ENCODE measurements at places on chromosomes 7 and 10.

- no peak for DNase-seq
Measured at GRCh38 chr7:131527456-131527855, 29.0 kb downstream of the PODXL start.

GRCh38 chr7:191981-192649 is at the start of gene FAM20C:
FAM20C (plus strand) TSS chr7:192571; CDS start chr7:193200, 629 bp downstream.
- DNase-seq: peak; percentile 11

DNA sequence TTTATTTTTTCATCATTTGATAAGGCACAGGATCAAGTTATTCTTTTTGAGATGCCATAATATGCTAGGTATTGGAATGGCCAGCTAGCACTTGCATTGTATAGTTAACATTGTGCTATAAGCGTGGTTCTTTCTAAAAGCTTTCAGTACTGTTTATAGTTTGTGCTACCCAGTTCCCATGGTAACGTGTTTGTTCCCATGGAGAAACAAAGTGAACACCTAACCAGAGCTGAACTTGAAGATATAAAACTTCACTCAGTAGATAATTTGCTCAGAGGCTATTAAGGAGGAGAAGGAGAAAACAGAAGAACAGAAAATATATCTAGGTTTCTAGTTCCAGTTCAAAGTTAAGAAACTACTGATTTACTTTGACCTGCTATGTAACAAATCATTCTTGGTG is 23.6 kb upstream of the ITGB8 start:
- DNase-seq: no peak

DNA sequence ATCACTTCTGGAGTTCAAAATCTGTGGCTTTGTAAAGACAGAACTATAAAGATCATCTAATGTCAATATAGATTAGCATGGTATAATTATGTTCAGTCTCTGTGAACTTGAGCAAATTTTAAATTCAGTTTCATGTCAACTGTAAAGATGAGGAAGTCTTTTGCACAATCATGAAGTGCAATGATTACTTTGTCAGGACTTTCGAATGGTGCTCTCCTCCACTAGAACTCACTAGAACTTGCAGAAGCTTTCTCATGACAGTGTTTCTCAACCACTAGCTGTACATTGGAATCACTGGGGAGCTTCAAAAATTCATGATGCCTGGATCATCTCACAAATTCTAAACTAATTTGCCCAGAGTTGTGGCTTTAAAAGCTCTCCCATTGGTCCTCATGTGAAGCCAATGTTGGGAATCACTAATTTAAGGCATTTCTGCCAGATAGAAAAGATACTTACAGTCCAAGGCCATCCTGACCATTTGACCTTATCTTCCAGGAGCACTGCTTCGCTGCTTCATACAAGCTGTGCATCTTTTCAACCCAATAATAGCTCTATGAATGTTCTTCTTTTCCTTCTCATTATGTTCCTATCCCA is 12.9 kb downstream of the OR2AE1 start:
- no peak for DNase-seq

- no peak for DNase-seq
Measured at GRCh38 chr7:147478796-147479195, 1111.8 kb upstream of the C7orf33 start.

DNA sequence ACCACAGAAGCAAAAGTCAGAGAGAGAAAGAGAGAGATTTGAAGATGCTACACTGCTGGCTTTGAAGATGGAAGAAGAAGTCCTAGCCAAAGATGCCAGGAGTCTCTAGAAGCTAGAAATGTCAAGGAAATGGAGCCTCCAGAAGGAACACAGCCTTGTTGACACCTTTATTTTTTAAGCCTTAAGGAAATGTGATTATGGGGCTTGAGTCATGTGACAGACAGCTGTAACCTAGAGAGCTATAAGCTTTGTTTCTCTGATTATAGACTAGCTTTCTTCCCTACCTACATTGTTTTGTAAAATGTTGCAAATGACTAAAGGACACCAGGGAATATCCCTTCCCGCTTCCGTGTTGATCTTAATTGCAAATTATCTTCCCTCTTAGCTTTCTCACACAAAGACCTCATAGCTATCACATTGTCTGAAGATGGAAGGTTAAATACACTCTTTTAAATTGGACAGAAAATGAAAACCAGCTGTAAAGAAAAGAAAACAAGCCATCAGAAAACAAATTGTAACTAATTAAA is 199.9 kb downstream of the ARHGAP12 start:
- DNase-seq: no peak

- no peak for DNase-seq
Measured at GRCh38 chr10:24853661-24854060, 98.7 kb downstream of the PRTFDC1 start.

GRCh38 chr10:92989250-92989649 is 71.3 kb upstream of the CYP26C1 start:
- DNase-seq: no peak

DNA sequence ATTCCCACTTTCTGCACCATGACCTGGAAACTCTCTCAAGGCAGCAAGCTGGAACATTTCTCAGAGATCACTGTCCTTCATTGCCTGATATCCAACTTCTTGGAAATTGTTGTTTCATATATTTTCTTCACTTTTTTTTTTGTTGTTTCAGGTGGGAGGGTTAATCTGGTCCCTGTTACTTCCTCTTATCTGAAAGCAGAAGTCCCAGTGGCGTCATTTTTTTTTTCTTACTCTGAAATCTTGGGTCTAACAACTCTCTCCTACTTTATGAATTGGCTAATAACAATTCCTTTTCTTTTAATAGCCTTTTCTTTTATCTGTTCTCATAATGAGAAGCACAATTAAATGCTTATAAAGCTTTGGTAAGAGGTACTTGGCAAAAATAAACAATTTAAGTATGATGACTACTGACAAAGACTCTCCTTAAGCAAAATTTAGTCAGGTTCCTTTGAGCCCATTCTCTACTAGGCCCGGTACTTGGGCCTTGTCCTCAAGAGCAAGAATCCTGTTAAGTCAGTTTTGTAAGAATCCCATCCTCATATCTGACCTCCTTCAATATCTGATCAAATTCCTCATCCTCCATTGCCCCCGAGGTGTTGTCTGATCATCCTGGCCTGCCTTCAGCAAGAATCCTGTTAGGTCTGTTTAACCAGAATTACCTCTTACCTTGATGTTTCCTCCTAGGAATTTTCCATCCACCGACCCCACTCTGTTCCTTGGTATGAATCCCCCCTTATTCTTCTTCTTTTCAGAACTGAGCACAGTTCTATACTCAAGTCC is 11.5 kb upstream of the CC2D2B start:
- DNase-seq: no peak

GRCh38 chr10:128147669-128148068 is 21.4 kb upstream of the MKI67 start:
- DNase-seq: no peak

DNA sequence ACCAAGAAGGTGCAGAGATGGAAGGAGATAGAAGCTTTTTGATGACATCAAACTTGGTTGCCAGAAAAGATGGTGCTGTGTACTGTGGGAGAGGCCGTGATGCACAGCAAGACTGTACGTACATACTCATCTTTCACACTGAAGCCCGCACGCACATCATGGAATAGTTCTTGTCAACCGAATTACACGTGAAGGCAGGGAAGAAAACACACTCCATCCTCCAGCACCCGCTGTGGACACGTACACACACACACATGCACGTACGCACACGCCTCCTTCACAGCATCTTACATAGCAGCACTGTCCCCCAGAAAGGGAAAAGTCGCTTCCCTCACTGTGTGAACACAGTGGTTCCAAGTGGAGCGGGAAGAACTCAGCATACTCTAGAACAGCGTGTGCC is 54.5 kb upstream of the DDC start:
- DNase-seq: no peak

DNA sequence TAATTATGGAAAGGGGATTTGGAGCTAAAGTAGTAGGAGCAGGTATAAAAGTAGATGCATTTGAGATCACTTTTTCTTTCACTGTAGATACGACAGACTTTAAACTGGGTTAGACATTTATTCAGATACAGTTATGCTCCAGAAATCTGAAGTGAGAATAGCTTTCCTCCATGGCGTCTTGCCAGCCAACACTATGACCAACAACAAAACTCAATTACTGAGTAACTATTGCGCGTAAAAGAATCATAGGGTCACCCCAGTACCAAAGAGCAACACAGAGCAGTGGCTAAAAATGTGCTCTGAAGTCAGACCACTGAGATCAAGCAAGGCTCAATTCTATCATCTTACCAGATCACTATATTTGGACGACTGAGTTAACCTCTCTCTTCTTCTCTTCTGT is 262.5 kb upstream of the SORCS1 start:
- DNase-seq: no peak

DNA sequence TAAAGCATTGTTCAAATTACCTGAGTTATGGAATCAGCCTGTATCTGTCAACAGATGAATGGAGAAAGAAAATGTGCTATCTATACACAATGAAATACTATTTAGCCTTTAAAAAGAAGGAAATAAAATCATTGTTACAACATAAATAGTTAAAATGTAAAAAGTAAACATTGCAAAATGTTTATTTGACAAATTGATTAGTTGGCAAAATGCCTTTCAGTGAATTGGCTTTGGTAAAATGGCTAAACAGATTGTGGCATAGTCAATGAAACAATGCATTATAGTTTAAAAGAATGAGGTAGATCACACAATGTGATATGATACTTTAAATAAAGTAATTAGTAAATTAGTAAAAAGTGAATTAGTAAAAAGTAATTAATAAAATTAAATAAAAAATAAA is 204.8 kb upstream of the MAGI2 start:
- DNase-seq: no peak

DNA sequence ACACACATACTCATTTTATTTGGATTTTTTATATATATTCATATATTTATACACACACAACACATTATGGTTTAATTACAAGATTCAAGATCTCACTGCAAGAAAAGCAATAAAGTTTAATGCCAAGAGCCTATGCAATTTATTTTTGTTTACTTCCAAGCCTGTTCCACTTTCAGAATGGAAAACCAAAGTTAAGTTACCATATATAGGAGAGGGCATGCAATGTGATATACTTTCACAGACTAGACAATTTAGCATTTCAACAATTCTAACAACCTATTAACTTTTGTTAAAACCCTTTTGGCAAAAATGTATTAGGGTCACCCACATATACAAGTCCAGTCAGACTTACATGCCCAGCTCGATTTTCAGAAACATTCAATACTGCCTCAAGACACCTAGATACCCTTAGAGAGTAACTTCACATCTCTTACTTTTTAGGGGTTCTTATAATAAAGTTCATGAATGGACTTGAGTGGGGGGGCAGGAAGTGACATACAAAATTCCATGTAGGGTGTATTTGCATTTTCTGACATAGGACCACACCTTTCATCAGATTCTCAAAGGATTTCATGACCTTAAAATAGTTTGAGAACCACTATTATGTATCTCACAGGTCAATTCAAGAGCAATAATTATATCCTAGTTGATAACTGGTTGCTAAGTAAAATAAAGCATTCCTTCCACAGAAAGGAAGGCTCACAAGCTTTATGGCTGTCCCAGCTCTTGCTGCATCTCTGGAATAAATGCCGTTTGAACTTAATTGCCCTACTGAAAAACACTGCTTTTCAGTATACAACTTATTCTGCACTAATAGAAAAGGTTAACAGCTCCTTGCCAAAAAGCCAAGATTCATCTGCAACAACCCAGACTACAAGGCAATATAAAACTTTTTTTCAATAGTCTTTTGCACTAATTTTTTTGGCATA is 2.5 kb downstream of the P4HA1 start:
- no peak for DNase-seq

- DNase-seq: no peak
Measured at GRCh38 chr7:5752663-5753062, 28.8 kb downstream of the RNF216 start.
